Left forelimb (tissue), 1 donor: ENCODE measurements at places on chromosomes 4 and X.

- no peak for DNase-seq
Observed at GRCh38 chr4:185395238-185395955, at the start of gene LRP2BP. Gene LRP2BP, minus strand, starts transcription at chr4:185395924. Its CDS starts 17,738 bp downstream, at chr4:185378186.

GRCh38 chr4:147948336-147948735, 216.4 kb downstream of the ARHGAP10 start:
- no peak for DNase-seq

GRCh38 chr4:128661479-128661878, 148.0 kb upstream of the JADE1 start:
- DNase-seq, result no peak

- no peak for DNase-seq
Observed at GRCh38 chrX:12987900-12988594, 13.1 kb downstream of the TMSB4X start.

- no peak for DNase-seq
Observed at GRCh38 chr4:22372986-22373385, 142.9 kb downstream of the ADGRA3 start.

DNA sequence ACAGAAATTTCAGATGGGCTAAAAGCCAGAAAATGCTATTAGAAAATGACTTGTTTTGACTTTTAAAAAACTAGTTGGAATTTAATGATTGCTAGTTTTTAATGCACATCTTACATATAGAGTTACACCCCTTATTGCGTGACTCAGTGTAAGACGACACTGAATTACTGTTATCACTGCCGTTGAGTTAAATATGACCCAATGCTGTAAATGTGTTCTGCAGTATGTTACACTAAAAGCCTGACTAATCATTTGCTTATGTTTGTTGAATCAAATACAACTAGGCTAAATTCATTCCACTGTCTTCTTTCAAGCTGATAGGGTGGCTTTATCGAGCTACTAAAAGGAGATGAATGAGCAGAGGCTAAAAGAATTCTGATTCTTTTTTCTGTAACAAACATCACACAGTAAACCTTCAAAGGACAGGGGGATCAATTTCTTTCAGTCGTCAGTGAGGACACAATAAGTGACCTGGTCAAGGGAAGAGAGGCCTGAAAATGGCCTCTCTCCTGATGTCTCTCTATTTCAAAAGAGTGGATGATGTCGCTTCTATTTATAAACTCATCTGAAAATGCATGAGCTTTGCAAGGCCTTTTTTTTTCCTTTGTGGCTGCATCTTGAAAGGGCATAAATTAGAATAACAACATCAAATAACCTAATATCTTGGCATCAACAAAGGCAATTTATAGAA, 142.2 kb upstream of the KCNIP4 start:
- DNase-seq, result no peak

DNA sequence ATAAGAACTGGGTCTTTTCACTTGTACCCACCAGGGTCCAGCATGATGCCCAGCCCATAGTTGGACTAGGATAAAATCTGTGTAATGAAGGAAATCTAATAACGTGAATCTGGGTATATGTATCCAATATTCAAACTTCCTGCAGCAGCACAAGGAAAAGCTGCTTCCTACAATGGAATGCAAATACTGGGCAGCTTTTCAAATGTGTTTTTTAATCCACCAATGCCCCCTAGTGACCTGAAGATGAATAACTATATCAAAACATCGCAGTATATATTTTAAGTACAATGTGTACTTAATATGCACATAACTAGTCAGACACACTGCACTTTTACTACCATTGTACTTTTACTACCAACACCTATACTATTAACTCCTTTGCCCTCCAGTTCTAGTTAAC, 5.3 kb downstream of the APOO start:
- no peak for DNase-seq

DNA sequence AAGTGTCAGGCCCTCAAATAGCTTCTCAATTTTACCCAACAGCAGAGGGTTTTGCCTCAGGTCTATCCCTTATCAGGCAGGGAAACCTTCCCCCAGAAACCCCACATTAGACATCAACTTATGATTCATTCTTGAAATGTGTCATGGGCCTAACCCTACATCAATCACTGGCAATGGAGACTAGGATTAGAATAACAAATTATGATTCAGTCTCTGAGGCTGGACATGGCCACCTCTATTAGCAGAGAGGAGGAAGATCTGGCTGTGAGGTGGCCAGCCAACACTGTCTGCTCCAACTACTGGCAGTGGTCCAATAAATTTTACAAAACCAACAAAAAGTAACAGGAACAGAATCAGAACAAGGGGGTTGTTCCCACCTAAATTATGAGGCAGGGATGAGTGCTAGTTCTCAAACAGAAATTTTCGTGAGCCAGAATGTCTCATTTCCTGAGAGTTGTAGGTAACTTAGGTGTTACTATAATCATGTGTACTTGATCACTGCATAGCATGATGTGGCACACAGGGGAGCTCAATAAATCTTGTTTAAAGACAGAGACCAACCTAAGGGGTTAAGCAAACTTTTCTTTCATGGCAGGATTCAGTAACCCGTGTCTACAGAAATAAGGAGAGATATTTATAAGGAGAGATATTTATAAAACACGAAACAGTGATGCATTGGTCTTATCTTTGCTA, 126.8 kb downstream of the NFKB1 start:
- DNase-seq, result no peak
